NCI-H226 (cell line): ENCODE measurements at places on chromosomes 3 and 15.

DNA sequence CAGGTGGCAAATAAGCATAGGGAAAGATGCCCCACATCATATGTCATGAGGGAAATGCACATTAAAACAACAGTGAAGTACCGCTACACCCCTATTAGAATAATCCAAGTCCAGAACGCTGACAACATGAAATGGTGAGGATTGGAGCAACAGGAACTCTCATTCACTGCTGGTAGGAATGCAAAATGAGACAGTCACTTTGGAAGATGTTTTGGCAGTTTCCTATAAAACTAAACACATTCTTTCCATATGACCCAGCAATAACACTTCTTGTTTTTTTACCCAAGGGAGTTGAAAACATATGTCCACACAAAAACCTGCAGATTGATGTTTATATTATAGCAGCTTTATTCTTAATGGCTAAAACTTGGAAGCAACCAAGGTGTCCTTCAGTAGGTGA is 116.4 kb upstream of the TOPAZ1 start:
- no peak for DNase-seq

DNA sequence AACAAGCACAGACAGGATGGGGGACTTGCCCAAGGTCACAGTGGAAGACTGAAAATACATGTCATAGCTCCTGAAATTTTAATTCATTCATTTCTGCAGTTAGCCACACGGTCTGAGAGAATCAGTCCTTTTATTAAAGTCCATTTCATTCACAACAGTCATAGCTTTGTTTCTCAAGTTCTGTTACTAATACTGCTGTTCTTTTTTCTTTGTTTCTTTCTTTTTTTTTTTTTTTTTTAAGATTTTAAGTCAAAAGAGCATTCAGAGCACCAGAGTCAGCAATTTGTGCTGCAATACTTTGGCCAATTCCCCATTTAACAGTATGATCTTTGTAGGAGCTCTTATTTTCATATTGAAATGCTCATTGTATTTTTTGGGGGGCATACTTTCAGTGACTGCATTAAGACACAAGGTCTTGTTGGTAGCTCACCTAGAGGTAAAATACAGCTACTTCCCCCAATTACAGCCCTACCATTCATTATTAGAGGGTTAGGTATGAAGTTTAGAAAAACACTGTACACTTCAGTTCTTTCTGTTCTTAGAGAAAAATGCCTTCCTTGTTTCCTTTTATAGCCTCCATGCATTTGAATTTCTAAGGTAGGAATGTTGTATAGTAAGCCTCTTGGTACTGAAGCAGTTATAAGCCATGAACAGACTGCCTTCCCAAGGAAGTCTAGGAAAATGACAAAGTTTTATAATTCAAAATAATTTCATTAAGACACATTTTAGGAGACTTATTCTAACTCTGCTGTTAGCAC is 9.6 kb downstream of the GALK2 start:
- DNase-seq: no peak

- peak; percentile 36 for DNase-seq
Measured at GRCh38 chr3:19866751-19867347, 67.2 kb downstream of the EFHB start.

- DNase-seq: no peak
Measured at GRCh38 chr3:39135170-39135805, 18.1 kb downstream of the CSRNP1 start.

DNA sequence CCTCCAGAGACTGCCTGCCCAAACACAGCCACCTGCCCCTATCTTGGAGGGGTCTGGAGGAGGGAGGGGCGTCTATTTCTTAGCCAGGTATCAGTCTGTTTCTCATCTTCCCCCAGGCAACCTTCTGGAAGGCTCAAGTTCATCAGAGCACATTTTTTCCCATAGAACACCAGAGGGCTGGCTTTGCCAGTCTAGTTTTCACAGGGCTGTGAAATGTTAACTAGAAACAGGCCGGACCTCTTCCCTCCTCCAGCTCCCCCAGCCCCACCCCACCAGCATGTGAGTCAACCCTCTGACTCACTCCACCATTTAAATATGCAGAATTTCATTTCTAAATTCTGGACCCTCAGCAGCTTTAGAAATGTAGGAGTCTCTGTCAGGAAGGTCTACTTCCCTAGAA is 66.9 kb downstream of the SLCO2A1 start:
- no peak for DNase-seq

DNA sequence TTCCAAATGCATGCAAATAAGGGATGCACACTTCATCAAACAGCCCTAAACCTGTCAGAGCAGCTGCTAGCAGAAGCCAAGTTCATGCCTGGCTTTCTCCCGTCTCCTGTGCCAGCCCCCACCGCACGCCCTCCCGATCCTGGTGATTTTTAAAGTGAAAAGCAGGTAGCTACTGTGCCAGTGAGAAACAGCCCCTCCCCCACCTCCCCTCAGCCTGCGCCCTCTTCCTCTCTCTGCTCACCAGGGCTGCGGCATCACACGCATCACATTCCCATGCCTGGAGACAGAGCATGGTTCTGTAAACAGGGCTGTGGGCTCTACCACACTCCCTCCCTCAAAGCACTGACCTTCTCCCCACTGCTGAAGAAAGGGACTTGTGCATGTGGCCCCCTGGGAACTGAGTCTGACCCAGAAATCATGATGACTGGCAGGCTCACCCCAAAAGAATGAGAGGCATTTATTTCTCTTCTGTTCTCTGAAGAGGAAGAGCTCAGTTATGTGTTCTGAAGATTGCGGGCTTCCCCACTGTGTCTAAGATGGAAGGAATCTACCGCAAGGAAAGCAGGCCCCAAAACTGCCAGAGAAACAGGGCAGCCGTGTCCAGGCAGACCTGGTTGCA is 14.5 kb upstream of the SLC6A1 start:
- no peak for DNase-seq

DNA sequence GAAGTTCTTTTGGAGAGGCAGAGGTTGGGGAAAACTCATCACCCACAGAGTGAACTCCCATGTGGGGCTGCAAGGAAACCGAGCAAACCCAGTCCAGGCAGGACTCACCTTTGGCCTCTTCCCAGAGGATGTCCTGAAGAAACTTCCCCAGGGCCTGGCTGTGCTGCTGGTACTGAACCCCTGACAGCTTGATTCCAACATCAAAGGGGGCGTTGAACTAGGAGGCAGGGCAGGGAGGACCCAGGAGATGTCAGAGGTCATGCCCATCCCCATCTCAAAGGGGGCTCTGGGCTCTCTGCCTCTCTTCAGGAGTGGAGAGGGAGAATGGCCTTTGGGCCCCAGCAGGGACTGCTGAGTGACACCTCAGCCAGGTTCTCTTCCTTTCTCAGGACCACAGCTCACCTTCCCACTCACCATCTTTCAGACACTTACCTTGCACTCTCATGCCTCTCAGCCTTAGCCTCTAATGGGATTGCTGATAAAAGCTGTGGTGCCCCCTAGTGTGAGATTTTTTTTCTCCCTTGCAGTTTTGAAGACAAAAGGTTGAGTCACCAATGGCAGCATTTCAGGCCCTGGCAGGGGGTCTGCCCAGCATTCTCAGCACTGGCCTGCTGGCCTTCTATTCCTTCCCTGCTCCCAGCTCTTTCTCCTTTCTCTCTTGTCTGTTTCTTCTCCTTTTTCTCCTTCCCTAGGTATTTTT is 6.0 kb downstream of the GHRL start:
- peak; percentile 53 for DNase-seq

GRCh38 chr3:179149406-179149867 is 1.3 kb downstream of the PIK3CA start:
- DNase-seq: no peak

GRCh38 chr3:146892041-146892440 is 286.9 kb upstream of the PLSCR5 start:
- no peak for DNase-seq

DNA sequence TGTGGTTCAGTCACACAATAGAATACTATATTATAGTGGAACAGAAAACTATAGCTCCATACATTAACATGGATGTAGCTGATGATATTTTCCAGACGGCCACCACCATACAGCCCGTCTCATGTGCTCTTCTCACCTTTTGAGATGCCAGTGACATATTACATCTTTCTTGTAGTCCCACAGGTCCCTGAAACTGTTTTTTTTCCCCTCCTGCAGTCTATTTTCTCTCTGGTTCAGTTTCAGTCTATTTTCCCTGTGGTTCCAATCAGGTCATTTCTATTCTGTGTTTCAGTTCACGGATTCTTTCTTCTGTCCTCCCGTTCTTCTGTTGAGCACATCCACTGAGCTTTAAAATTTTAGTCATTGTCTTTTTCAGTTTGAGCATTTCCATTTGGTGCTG is 72.2 kb downstream of the PPCDC start:
- no peak for DNase-seq

- DNase-seq: no peak
Measured at GRCh38 chr15:50187997-50188396, 6.0 kb downstream of the SLC27A2 start.

- DNase-seq: no peak
Measured at GRCh38 chr3:5343459-5343858, 156.0 kb downstream of the EDEM1 start.

DNA sequence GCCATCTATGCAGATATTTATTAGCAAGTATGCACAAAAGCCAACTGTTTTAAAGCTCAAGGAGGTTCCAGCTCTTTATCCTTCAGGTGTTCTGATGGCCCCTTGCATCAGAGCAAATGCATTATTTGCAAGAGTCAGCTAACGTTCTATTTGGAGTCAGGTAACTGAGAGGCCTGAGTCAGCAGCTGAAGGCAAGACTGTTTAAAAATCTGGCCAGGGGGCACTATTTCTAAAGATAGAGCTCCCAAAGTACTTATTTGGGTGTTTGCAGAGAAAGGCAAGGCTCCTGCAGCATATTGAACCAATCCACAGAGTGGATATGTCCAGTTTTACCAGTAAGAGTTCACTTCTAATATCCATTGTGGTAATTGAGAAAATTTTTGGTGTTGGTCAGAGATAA is 146.1 kb downstream of the LRTM1 start:
- no peak for DNase-seq

DNA sequence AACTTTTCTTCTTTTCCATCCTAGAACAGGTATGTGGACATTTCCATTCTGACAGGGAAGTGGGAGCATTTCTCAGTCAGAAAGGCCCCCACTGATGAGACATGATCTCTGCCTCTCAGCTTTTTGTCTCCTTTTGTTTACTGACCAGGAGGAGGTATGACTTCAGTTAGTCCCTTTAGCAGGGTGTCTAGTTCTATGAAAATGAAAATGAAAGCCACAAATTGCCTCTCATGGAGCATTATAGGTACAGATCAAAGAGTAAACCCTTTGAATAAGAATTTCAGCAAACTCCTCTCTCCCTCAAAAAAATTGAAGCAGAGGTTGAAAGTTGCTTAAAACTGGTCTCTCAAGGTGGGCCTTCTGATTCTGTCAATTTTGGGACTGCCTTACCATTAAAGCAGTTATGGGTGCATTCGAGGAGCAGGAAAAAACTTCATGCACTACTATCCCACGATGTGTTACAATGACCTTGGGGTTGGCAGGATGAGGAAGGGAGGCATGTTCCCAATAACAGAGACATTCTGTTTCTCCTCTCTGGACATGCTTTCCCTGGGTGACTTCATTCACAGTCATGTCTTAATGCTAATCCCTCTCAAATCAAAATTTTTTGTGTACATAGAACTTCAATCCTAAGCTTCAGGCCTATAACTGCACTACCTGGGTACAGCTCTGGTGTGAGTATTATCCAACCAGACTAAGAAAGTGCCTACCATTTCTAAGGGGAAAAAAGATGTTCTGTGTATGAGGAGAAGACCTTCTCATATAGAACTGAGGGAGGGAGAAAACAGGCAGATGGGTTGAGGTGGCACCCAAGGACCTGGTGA is 50.6 kb upstream of the TBC1D23 start:
- no peak for DNase-seq

GRCh38 chr15:79221696-79222095 is 60.8 kb upstream of the ANKRD34C start:
- no peak for DNase-seq

DNA sequence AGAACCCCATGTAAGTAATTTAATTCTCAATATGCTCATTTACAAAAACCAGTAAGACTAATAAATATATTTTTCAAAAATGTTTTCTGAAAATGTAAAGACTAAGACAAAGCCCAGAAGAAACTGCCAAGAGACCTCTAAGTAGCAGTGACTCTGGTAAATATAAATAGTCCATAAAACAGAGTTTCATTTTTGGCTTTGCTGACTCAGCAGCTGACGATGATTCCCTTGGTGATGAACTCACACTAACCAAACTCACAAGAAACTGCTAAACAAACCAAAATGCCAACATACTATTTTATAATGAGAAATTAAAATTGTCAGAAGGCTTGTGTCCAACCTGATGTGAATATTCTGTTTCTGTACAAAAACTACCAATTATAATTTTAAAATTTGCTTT is 31.5 kb upstream of the IMPG2 start:
- no peak for DNase-seq

DNA sequence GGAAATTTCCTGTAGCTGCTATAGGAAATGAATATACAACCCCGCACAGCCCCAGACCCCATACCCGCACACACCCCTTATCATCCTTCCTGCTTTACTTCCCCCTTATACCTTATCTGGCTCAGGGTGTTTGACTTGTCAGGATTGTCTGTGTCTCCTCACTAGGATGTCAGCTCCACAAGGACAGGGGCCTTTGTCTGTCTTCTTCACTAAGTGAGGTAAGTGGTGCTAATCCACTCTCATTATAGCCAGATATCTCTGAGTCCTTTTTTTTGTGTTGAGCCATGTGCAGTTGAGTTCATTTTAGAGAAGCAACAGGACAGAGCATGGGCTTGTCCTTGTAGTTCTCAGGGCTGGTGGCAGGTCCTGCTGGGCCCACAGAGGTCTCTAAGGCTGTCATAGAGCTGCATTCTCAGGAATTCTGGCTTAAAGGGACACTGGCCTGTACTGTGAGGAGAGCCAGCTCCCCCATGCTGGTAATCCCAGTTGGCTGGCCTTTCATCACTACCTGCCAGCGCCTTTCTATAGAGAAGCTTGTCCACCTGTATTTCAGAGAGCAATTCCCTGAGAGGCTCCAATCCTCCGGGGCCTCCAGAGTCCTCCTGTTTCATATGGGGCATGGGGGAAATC is 9.0 kb downstream of the KY start:
- no peak for DNase-seq

- DNase-seq: no peak
Measured at GRCh38 chr3:194355379-194355778, 4.3 kb upstream of the CPN2 start.

GRCh38 chr15:48397841-48398240 is 66.6 kb downstream of the DUT start:
- DNase-seq: peak; percentile 36

DNA sequence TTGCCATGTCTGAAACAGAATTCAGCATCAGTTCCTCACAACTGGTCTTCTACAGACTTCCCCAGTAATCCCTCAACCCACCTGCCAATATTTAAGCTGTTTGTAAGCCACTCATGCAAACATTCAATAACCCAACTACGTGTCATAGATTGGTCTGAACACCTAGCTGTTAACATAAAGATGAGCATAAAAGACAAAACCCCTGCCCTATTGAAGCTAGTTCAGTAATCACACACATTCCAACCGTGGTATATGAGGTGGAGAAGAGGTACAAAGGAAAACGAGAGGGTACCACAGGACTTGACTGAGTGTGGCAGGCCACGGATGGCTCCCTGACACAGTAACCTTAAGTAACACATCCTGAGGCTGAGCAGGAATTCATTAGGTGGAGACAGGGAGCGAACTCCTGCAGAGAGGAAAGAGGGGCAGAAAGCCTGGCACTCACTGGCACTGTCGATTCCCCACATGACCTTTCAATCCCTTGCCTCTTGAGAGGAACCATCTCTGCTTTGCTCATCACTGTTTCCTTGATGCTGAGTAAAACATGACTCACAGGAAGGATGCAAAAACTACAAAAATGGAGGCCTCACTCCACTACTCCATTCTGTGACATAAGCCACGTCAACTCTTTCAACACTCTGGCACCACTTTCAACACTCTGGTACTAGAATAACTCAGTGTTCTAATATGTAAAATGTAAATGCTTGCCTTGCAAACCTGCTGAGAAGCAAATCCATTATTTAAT is 31.3 kb downstream of the RPN1 start:
- DNase-seq: peak; percentile 92

- DNase-seq: no peak
Measured at GRCh38 chr3:66642019-66642418, 141.2 kb upstream of the LRIG1 start.
